ENCODE measurements at places on chromosomes 3 and 15. TPM values are rescaled to one million over a fixed set of nuclear protein-coding genes. Genes with fewer than 3 reads are reported as not detected.

The GOLGA8J gene
- 0.10 TPM for total RNA-seq

- peak; percentile 52 for DNase-seq
These were observed 9.7 kb downstream of the ITIH4 start for GRCh38 chr3:52820736-52821135.

GRCh38 chr3:148816427-148816826 is 11.2 kb upstream of the CPB1 start:
- no peak for DNase-seq

GRCh38 chr3:122612696-122613095 is 35.2 kb downstream of the PARP15 start:
- no peak for DNase-seq

DNA sequence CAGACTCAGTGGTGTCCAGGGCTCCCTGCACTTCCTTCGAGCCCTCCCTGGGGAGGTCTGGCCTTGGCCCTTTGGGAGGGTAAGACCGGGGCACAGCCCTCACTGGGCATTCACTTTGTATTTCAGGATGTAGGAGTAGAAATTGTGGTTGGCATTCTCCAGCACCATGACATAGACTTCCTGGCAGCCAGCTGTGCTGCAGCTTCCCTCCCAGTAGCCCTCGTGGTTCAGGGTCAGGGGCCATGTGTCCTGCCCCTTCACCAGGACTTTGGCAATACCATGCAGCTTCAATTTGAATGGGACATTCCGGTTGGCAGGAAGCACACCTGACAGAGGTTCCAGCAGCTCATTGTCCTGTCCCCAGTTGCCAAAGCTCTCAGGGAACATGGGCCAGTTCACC is 47.3 kb downstream of the KY start:
- DNase-seq = no peak

All from left lobe of liver (tissue), 2 donors.